ENCODE measurements at places on chromosomes 6 and 20. TPM values are rescaled to one million over a fixed set of nuclear protein-coding genes. Genes with fewer than 3 reads are reported as not detected.

DNA sequence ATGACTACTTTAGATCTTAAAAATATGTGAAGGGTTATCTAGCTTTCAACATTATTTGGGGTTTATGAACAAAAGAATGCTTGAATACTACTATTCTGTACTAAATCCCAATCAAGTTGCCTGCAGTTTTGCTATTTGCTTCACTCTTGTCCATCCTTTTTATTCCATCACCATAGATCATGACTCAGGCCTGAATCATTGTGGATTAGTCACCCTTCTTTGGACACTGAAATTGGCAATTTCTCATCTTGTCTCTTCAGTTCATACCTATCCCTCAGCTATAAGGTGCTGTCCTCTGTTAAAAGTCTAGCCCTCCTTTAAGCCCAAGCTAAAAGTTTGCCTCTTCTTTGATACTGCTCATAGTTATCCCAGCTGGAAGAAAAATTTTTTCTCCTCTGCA, 199.1 kb downstream of the CENPW start:
- no peak overlapping the region for H3K27ac ChIP-seq
- no peak overlapping the region for H3K4me3 ChIP-seq
- no peaks in the 10 kb centered on the region for H3K27me3 ChIP-seq
- no peaks in the 10 kb centered on the region for H3K36me3 ChIP-seq
- no peak for DNase-seq

Gene NR2E1
- total RNA-seq, result not detected

Gene GSS
- total RNA-seq, result 30.5 TPM

- peaks cover 55% of the 10 kb centered on the region for H3K36me3 ChIP-seq
- H3K4me1 ChIP-seq, result peaks cover 63% of the 10 kb centered on the region
- no peak overlapping the region for H3K4me3 ChIP-seq
- no peak overlapping the region for H3K27ac ChIP-seq
- no peaks in the 10 kb centered on the region for H3K27me3 ChIP-seq
Observed at GRCh38 chr6:137875058-137875520, 8.0 kb downstream of the TNFAIP3 start.

DNA sequence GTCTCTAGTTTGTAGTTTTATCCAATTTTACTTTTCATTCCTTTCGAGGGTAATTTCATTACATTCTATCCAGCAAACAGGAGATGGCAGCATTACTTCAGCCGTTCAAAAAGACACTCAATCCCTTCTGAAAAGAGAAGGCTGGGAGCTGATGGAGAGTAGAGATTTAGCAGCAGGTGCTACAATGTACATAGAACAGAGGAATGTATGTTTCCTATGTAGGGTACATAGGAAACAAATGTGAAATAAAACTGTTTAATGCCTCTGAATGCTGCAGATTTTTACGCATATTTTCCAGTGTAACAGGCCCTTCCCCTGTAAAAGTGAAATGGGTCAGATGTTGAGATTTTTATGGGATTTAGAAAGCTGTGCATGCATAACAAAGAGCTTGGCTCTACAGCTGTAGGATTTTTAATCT, 16.0 kb downstream of the RPS12 start:
- no peaks in the 10 kb centered on the region for H3K27me3 ChIP-seq
- H3K4me1 ChIP-seq, result no peaks in the 10 kb centered on the region
- no peak for DNase-seq
- H3K36me3 ChIP-seq, result no peaks in the 10 kb centered on the region
- no peak overlapping the region for H3K27ac ChIP-seq
